NCI-H2107 (cell line): ENCODE measurements at places on chromosomes 13 and 19.

GRCh38 chr19:17579661-17580244, 24.3 kb downstream of the COLGALT1 start:
- no peak for DNase-seq

GRCh38 chr19:46542428-46543230, 47.0 kb upstream of the PNMA8B start:
- DNase-seq = peak; percentile 67

- DNase-seq = no peak
Measured at GRCh38 chr19:3665681-3666544, 34.4 kb downstream of the PIP5K1C start.

DNA sequence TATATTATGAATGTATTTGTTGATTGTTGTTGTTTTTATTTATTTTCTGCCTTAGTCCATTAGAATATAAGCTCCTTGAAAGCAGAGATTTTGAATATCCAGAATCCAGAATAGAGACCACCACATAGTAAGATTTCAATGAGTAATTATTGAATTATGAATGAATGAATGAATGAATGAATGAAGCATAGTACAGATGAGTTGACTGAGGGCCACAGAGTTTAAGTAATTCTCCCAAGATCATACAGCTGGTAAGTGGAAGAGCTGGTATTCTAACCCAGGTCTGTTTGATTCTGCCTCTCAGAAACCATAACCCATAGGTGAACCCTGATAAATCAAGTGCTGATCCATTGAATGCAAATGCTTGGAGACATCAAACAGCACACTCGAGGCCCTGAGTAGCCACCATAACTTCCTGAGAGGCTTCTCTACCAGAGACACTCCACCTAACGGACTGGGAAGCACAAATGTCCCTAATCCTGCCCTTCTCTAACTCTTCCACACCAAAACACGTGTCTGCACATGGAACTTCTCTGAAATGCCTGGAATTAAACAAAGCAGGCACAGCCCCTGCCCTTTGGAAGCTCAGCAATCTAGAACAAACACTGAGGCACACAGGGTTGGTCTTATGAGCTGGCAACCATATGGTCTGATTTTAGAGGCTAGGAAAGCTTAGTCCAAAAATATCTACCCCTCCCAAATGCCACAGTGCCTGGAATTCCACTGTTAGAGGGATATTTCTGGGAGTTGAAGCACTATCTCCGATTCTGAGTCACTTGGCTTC, 190.1 kb downstream of the FOXO1 start:
- DNase-seq = no peak

DNA sequence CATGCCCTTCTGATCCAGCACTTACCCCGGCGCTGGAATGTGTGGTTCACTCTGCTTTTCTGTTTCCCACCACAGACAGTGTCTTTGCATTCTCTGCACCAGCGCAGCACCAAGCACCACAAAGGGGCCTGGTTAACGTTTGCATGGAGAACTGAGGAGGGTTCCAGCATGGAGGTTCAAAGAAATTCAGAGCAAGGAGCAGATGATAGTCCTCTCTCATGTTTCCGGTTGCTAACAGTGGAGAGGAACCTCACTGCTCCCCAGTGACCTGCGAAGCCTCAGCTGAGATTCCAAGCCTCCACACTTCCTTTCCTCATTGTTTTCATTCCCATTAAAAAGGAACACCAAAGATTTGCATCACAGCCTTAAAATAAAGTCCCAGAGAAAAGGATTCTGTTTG, 99.7 kb downstream of the STARD13 start:
- DNase-seq = no peak

DNA sequence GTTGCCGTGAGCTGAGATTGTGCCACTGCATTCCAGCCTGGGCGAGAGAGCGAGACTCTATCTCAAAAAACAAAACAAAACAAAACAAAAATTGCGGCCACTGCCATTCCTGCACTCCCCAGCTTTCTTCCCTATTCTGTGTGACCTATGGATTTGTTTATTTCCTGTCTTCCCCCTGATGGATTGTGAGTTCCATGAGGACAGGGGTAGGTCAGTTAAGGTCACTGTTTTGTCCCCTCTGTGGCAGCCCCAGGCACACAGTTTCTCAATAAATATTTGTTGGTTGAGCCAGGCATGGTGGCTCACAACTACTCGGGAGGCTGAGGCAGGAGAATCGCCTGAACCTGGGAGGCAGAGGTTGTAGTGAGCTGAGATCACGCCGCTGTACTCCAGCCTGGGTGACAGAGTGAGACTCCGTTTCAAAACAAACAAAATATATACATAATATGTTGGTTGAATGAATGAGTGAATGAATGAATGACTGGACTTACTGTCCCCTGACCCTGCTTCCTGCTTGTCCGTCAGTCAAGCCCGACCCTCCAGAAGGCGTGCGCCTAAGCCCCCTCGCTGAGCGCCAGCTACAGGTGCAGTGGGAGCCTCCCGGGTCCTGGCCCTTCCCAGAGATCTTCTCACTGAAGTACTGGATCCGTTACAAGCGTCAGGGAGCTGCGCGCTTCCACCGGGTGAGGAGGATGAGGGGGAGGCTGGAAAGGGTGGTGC, 5.0 kb downstream of the EBI3 start:
- DNase-seq = peak; percentile 43

DNA sequence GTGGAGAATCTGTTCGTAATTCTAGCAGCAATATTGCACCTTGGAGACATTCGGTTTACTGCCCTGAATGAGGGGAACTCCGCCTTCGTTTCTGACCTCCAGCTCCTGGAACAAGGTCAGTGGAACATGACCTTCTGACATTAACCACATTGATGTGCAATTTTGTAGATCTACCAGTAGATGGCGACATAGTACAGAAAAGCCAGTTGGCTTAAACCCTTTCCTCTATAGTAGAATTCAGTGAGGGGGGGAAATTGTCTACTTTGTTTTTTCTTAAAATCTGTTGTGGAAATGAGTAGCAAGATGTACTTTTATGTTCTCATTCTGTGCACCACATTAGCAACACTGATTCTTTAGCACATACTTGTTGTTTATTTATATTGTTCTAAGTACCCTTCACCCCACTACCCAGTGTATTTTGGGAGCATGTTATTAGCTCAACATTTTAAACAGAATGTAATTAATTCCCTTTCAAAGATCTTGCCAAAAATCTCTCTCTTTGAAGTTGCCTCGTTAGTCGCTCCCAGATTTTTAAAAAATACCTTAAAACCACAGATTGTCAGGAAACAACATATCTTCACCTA, 332.2 kb downstream of the MYO16 start:
- DNase-seq = peak; percentile 27

GRCh38 chr13:79631051-79631659, 150.2 kb downstream of the NDFIP2 start:
- no peak for DNase-seq

GRCh38 chr13:50993934-50994333, 84.3 kb downstream of the RNASEH2B start:
- DNase-seq = no peak

DNA sequence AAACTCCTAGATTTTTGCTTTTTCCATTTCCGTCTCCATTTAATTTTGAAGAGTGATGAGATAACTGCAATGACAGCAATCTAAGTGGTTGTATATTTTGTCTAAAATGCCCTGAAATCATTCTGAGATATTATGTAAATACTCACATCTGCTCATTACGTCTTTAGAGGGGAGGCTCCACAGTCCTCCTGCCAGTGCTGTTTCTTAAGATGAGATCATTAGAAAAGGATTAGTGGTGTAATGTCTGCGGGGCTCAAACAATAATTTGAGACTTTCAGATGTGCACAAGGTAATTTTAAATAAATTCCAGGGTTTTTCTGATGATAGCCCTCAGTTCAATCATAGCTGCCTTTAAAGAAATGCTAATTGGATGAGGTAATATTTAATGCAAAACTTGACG, 437.9 kb downstream of the FOXO1 start:
- no peak for DNase-seq

- DNase-seq = no peak
Measured at GRCh38 chr13:112806739-112807652, 117.2 kb downstream of the ATP11A start.

DNA sequence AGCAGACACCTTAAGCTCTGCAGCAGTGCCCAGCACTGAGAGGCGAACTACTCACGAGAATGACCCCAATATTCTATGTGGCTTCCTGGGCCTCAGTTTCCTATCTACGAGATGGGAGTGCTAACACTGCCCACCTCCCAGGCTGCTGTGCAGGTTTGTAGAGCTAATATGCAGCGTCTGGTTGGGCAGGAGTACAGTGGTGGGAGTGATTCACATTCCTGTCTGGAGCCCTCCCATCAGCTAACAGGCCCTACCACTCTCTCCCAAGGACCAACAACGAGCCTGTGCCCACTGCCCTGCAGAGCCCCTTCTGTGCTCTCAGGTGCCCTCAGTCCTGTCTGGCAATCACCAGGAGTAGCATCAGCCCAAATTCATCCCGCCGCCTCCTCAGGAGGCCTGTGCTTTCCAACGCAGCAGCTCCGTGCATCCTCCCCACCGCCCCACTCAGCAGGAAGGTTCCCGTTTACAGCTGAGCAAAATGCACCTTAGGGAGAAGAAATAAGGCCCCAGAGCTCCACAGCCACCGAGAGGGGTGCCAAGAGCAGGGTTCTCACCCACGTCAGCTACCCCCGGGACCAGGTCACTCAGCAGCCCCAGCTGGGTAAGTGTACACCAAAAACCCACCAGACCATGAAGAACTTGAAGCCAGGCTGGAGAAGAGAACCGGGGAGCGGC, 6.6 kb downstream of the AKT2 start:
- DNase-seq = no peak

DNA sequence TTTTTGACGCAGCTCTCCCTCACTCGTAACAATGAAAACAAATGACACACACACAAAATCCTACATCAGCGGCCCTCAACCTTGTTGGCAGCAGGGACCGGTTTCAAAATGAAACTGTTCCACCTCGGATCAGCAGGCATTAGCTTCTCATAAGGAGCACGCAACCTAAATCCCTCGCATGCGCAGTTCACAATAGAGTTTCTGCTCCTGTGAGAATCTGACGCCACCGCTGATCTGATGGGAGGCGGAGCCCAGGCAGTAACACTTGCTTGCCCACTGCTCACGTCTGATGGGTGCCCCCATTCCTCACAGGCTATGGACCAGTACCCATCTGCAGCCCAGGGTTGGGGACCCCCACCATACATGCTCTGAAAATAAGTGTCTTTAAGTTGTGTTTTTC, 43.4 kb downstream of the DHRS12 start:
- no peak for DNase-seq

DNA sequence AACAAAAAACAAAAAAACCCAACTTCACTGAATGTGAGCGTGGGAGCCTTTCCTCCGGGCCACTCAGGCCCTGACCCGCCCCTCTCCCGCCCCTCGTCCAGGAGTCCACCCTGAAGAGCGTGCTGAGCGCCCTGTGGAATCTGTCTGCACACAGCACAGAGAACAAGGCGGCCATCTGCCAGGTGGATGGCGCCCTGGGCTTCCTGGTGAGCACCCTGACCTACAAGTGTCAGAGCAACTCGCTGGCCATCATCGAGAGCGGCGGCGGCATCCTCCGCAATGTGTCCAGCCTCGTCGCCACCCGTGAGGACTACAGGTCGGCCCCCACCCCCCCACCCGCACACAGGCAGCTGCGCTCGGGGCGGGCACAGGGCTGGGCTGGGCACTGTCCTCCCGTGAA, 11.9 kb downstream of the APC2 start:
- no peak for DNase-seq

GRCh38 chr13:25178070-25178469, 6.0 kb upstream of the AMER2 start:
- no peak for DNase-seq

- no peak for DNase-seq
Measured at GRCh38 chr13:26855071-26855470, 94.5 kb upstream of the GPR12 start.

DNA sequence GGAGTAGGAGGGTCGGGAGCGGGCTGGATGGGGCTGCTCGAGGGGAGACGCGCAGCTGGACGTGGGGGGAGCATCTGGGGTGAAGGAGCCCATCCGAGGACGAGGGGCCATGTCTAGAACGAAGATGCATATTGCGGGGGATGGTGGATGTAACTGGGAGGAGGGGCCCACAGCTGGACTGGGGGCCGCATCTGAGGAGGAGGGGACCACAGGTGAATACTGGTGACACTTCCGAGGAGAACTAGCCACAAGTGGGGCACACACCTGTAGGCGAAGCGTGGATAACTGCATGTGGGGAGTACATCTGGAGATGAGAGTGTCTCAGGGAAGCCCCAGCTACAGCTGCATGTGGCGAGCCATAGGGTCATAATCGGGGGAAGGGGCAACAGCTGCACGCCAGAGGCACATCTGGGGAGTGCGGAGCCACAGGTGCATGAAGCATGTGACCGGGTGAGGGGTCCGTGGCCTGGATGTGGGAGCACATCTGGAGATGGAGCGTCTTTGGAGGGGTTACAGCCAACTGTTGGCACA, 402 bp downstream of the ZSWIM9 start:
- no peak for DNase-seq

GRCh38 chr19:37902668-37903067, 3.7 kb downstream of the WDR87 start:
- DNase-seq = peak; percentile 75

DNA sequence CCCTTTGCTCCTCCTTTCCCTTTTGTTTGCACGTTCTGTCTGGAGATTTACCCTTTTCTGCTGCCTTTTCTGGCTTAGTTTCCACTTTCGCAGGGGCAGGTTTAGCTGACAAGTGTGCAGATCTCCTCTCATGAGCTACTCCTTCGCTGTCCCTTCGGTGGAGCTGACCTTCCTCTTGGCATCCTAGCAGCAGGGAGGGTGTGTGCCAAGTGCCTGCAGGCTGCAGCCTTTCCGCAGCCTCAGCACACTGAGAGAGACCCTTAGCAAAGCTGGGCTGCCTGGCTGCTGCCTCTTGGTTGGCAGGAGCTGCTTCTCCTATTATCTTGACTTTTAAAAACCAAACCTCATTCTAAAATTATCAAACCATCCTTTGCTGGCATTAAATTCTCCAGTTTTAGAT, 132.5 kb downstream of the DNAJC3 start:
- no peak for DNase-seq

- DNase-seq = no peak
Measured at GRCh38 chr19:6718741-6719539, 1.5 kb downstream of the C3 start.

DNA sequence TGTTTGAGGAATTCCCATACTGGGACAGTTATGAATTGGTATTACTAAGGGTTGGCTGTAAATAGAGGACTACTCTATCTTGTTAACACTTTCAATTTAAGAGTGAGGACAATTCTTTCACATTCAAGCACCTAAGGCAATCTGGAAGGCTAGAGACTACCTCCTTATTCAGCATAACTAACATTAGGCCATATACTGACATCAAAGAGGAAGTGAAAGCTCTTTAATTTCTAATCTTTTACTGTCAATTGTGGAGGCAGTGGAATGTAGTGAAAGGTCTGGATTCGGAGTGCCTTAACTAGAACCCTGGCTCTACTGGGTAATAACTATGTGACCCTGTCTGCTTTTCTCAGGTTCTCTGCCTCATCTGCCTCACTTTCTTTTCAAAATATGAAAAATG, 134.0 kb downstream of the UFM1 start:
- no peak for DNase-seq

GRCh38 chr19:13425151-13425550, 81.1 kb downstream of the CACNA1A start:
- no peak for DNase-seq
